GM23248 (cell line): ENCODE measurements at places on chromosomes 5 and 9.

DNA sequence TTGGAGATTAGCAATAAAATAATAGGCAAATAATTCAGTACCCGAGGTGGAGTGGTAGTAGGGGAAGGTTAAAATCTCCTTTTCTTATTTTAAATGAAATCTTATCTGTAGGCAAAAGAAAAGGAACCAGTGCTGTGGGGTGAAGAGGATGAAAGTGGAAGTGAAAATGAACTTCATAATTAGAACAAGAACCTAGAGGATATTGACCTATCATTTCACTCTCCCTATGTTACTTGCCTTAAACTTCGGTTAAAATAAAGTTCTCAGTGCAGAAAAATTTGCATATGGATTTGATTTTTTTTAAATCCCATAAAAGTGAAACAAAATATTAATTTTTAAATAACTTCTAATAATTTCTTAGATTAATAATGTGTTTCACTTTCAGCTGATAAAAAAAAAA is 1094.9 kb upstream of the C9orf72 start:
- no peak for DNase-seq

GRCh38 chr9:86200599-86201162 is 58.8 kb downstream of the C9orf153 start:
- no peak for DNase-seq

DNA sequence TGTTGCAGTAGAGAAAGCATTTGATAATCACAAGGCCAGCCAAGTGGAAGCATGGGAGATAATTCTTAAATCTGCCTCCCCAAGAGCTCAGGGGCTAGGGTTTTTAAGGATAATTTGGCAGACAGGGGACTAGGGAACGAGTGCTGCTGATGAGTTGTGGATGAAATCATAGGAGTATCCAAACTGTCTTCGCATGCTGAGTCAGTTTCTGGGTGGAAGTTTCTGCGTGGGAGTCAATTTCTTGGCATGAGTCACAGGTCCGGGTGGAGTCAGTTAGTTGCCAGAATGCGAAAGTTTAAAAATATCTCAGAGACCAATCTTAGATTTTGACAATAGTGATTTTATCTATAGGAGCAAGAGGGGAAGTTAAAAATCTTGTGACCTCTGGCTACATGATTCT is 112.6 kb downstream of the TMC1 start:
- peak; percentile 91 for DNase-seq

DNA sequence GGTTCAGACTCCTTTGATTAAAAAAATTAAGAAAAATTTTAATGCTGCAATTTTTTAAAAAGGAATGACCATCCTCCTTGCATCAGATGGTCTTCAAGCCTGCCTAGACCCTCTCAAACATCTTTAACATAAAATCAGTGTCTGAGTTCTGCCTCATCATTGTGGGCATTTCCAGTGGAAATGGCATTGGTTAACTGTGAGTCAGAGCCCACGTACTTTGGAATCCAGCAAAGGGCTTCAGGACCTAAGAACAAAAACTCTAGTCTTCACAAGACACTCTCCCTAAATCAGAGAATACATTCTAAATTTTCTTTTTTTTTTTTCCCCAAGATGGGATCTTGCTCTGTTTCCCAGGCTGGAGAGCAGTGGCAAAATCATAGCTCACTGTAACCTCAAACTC is 9.4 kb upstream of the C5orf15 start:
- DNase-seq = peak; percentile 89

DNA sequence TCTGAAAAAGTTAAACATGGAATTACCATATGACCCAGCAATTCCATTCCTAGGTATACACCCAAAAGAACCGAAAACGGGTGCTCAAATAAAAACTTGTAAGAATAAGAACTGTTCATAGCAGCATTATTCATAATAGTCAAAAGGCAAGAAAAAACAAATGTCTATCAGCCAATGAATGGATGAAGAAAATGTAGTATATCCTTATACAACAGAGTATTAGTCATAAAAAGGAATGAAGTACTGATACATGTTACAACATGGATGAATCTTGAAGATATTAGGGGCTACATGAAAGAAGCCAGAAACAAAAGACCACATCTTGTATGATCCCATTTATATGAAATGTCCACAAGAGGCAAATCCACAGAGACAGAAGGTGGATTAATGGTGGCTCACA is 15.6 kb upstream of the BRD3 start:
- no peak for DNase-seq

- DNase-seq = peak; percentile 21
These were observed 100.0 kb downstream of the BASP1 start for GRCh38 chr5:17317473-17317872.

GRCh38 chr5:160923936-160924710 is 72.1 kb upstream of the ATP10B start:
- no peak for DNase-seq

DNA sequence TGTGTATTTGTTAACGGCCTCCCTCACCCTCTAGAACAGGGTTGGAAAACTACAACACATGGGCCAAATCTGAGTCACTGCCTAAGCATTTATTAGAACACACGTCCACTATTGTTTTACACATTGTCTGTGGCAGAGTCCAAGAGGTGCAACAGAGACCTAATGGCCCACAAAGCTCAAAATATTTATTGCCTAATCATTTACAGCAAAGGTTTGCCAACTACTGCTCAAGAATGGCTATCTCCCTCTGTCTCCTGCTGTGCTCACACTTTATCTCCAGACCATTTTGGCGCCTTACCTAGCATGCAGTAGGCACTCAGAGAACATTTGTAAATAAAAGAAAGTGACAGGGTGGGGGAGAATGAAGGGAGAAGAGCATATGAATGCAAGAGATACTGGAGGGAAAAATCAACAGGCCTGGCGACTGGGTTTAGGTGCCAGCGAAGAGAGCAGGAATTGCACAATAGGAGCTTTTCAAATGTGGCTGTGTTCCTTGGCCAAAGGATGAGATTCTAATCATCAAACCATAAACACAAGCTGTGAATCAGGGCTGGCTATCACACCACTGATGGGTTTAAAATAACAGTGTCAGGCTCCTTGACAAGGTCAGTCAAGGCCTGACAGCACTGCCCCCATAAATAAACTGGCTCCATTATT is 80.3 kb downstream of the EPB41L4A start:
- DNase-seq = peak; percentile 62

DNA sequence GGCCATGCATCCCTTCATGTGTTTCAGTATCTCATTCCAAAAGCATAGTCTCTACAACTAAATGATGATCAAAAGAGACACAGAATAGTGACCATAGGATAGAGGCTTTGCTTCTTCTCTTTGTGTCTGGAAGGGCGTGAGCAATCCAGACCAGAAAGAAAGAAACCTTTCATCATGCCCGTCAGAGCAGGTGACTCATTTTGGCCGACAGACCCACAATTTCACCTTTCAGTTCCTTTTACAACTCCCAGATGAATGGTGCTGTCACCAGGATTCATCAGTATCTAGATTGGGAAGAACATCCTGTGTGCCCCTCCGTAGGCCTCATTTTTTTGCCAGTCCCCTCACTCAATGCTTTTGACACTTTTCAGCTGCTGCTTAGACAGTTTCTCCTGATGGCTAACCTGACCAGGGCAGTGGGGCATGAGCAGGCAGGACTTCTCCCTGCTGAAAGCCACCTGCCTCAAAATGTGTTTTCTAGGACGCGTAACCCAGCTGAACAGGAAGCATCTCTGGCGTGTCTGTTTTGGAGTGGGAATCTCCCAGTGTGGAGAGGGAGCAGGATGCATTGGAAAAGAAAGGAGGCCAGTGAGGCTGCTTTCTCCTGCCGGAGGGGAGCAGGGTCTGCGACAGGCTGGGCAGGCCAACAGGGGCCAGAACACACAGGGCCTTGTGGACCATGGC is 21.2 kb downstream of the ABLIM3 start:
- DNase-seq = peak; percentile 67

DNA sequence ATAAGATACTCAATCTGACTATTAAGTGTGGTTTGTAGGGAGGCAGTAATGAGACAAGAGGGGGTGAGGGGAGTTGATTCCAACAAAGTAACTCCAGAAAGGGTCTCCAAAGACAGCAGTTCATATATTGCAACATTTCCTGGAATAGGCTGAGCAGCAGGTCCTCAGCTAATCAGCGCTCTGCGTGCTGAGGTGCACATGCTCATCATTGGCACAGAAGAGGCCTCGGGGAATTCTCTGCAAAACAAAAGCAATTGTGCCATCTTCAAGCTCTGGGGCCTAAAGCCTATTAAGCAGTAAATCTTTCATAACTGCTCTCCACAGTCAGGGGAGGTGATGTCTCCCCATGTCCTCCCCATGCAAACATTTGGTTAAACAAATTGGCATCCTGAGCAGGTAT is 357.3 kb downstream of the SPOCK1 start:
- peak; percentile 61 for DNase-seq

DNA sequence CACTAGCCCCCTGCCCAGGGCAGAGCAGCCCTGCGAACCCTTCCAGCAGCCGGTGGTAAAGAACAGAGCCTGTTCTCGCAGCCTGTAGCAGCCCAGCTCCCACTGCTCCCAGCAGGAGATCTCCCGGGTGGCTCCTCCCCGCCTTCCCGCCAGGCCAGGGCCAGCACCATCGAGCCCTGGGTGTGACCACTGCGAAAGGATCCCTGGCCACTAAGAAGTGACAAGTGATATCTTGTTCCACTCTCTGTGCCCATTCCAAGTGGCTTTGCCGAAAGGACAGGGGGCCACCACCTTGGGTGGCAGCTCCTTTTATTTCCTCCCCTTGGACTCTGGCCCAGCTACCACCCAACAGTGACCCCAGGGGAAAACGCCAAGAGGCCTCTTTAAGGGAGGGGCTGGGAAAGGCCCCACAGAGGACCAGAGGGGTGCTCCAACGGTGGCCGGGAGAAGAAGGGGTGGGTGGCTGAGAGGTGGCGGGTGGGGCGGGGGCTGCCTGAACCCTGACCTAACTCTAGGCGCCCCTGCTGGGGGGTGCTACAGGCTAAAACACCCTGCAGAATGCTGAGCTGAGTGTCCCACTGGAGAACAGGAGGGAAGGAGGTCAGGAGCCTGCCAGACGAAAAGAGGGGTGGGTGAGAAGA is 1.6 kb downstream of the NACC2 start:
- DNase-seq = peak; percentile 66

- peak; percentile 35 for DNase-seq
These were observed 26.7 kb upstream of the ECM2 start for GRCh38 chr9:92562461-92562967.

DNA sequence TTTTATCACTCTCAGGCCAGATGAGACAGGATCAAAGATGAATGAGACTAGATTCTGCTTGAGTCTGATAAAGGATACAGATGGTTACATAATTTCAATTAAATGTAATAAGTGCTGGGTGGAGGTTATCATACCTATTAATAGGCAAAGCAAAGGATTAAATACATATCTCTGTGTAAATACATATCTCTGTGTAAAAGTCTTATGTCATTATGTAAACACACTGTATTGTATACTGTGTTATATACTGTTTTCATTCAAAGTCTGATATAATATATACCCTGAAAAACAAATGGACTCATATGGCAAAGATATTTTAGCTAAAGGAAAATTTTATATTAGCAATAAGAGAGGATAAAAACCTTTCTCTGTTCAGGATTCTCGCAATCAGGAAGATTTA is 605.8 kb upstream of the PTGER4 start:
- no peak for DNase-seq

DNA sequence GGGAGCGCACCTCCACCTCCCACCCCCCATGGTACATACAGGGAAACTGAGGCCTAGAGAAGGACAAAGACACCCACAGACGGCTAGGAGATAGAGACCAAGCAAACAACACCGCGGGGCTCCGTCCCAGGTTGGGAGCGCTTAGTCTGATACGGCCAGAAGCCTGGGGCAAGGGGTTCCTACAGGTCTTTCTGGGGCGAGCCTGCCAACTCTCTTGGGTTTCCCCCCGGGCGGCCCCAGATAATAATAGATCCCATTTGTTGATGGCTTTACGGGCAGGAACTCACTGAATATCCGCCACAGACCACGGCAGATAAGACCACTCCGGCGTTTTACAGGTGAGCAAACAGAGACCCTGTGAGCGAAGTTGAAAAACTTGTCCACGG is 5.0 kb upstream of the EBF1 start:
- DNase-seq = no peak

DNA sequence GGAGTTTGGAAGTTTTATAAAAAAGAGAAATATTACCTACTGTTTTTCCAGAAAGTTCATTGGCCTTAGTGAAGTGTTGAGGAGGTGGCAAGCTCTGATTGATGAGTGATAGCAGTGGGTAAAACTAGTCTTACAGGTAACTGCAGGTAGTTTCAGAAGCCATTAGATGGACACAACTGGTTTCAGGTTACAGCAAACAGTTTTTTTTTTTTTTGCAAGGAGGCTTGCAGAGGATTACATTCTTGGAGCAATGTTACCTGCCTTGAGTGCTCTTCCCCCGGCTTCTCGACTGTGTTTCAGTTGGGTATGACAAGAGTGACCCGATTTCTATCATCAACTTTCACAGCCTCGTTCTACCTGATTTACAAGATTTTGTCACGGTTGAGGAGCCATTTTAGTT is 333.4 kb downstream of the YTHDC2 start:
- DNase-seq = no peak

GRCh38 chr9:85249313-85249621 is 492.5 kb downstream of the AGTPBP1 start:
- no peak for DNase-seq

DNA sequence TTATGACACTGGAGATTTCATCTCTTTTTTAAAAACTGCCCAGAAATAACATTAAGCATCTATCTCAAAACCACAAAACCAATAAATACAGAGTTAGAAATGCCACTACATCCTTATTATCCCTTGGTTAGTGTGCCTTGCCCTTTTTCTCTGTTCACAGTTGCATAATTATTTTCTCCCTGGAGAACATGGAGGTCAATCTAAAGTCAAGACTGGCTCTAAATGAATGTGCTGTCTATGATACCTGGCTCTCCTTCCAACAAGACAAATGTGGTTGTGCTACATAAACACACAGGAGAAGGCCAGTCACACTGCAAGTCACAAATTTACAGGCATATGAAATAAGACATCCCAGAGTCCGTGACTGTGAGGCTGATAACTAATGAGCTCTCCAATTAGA is 2.8 kb downstream of the FBN2 start:
- no peak for DNase-seq

- no peak for DNase-seq
These were observed 26.8 kb downstream of the TRIP13 start for GRCh38 chr5:919356-920000.

DNA sequence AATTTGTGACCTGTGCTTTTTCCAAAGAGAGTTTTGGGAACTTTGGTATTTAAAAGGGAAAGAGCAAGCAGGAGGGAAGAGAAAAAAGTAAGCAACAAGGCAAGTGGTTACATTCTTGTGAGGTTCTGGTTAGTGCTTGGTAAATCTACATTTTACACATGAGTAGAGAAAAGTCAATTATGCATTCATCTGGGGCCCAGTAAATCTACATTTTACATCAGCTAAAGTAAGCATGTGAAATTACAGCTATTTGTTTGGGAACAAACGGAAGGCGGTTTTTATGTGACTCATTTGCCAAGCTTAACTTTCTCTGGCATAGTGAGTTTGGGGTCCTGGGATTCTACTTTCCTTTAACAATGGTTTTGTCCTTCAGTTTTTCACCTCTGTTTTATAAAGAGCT is 102.2 kb downstream of the SNX18 start:
- DNase-seq = no peak

GRCh38 chr9:132418726-132419363 is 8.8 kb downstream of the CFAP77 start:
- DNase-seq = no peak
